GM12892 (cell line): ENCODE measurements at places on chromosomes 1 and 21.

- DNase-seq = no peak
These were observed 35.4 kb downstream of the SUSD4 start for GRCh38 chr1:223328566-223328965.

DNA sequence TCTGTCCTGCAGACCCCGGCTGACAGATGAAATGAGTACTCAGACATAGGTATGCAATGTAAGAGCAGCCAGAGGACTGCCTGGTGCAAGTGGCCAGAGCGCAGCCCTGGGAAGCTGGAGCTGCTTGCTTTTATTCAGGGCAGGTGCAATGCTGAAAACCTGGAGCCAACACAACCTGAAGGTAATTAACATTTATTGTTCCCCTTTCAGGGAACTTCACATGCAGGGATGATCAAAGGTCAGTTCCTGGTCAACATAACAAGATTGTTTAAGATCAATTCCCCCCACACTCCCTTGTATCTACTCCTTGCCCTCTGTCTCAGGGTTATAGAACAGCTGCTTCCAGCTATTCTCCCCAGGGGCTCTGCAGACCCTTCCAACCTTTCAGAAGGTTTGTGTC lies 48.7 kb upstream of the PRELP start:
- DNase-seq = no peak

DNA sequence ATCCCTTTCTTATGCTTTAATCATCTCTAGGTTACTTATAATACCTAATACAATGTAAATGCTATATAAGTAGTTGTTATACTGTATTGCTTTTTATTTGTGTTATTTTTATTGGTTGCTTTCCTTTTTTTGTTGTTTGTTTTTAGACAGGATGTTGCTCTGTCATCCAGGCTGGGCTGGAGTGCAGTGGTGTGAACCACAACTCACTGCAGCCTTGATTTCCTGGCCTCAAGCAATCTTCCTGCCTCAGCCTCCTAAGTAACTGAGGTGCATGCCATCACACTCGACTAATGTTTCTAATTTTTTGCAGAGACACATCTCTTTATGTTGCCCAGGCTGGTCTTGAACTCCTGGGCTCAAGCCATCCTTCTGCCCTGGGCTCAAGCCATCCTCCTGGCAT lies 26.9 kb downstream of the KRTAP19-8 start:
- DNase-seq = no peak

- no peak for DNase-seq
These were observed 10.6 kb downstream of the ACTL8 start for GRCh38 chr1:17765444-17766411.

DNA sequence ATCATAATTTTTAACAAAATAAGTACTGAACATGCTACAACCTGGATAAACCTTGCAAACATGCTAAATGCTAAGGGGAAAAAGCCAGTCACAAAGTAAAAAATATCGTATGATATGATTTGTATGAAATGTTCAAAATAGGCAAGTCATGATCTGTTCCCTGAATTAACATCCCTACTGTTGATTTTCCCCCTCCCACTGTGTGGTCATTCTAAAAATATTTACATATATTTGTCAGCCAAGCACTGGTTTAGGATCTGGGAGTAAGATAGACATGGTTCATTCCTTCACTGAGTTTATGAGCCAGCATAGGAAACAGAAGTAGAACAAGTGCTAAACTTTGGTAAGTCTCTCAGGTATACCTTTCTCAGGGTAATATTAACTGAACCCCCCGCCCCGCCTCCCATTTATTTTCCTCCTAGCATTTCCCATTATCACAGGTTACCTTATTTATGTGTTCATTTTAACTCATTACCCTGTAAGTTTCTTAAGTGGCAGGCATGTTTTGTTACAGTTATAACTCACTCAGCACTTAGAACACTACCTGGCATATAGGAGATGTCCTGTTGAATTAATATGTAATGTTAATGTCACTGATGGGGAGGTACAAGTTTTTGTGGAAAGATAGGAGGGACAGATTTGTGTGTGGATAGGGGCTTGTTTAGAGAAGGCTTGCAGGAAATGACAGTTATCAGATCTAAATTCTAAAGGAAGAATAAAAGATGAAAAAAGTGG lies 12.3 kb downstream of the UQCRH start:
- no peak for DNase-seq

DNA sequence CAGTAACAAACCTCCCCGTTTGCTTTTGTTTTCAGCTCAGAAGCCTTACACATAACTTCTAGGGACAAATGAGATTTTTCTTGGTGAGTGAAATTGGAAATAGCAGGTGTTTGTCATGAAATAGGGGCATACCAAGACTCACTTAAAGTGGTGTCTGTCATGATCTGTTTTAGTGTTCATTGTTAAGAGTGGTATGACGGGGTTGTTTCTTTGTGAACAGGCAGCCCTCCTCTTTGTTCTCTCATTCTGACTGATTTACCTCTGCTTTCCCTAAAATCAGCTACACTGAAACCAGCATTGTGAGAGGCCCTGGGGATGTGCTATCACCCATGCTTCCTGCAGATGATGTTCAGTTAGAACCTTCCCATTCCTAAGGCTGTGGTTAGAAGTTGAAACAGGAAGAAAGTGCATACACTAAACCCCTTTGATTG lies 2.5 kb upstream of the ERO1B start:
- peak; percentile 23 for DNase-seq
